ENCODE measurements at places on chromosomes 3 and 15.

DNA sequence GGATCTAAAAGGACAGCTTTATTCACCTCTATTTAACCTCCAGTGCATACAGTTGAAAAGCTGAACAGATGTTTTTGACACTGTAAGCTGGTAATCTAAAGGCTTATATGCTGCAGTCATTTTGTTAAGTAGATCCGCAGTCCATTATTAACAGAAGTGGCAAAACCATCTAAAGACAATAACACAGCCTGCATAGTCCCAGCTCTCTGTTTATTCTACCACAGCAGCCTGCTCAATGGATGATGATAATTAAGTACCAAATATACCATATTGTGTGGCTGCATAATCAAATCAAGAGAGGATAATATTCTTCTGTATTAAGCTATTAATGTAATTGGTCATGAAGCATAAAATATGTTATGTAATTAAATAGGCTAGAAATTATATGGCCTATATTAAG is 207.1 kb downstream of the MEIS2 start:
- no peak for DNase-seq

DNA sequence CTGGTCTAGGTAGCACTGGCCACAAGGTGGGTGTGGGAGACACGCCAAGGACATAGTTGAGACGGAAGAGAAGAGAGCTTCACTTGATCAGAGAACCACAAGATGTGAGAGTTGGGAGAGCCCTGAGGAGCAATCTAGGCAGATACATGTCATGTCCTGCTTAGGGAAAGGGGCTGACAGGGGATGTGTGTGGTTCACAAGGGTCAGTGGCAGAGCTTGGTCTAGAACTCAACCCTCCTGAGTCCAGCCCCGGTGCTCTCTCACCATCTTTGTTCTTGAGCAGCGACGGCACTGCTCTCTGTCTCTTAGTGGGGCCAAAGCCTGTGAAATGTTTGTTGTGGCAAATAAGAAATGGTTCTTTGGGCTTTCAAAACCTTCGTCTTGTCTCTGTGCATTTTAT is 243.5 kb upstream of the ROPN1 start:
- no peak for DNase-seq

GRCh38 chr3:190596349-190597285 is 82.7 kb downstream of the IL1RAP start:
- no peak for DNase-seq

DNA sequence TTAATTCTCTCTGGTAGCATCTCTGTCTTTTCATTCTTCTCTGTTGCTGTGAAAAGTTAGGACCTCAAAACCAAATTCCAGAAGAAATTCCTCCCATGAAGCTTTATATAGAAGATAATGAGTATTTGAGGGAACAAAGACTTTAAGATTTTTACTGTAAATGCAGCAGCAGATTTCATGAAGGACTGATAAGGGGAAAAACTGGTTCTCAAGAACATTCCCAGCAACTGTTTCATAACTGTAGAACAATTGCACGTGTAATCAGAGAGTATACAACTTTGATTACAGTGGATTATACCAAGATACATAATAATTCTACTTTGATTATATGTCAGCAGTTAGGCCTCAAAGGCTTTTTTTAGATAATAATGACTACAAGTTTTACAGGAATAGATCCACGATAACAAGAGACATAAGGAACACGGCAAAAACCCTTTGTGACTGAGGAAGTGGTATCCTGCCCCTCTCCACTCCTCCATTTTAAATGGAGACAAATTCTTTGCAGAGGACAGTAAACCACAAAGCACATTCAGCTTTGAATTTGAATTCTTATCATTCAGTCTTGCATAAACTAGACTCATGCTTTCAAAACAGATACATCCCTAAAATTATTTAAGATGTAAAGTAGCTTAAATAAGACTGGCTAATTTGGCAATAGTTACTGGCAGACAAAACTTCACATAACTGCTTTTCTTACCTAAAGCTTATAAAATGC is 42.9 kb upstream of the DIPK2A start:
- no peak for DNase-seq
